ENCODE measurements at places on chromosomes 5 and 9.
A peak's percentile ranks its signal among the peaks of the same experiment; 100 is the strongest.

- H3K36me3 ChIP-seq: no peaks in the 10 kb centered on the region
- no peaks in the 10 kb centered on the region for H3K27me3 ChIP-seq
- no peak overlapping the region for H3K27ac ChIP-seq
- DNase-seq: no peak
Observed at GRCh38 chr9:78712903-78713613, 416.1 kb downstream of the PSAT1 start.

DNA sequence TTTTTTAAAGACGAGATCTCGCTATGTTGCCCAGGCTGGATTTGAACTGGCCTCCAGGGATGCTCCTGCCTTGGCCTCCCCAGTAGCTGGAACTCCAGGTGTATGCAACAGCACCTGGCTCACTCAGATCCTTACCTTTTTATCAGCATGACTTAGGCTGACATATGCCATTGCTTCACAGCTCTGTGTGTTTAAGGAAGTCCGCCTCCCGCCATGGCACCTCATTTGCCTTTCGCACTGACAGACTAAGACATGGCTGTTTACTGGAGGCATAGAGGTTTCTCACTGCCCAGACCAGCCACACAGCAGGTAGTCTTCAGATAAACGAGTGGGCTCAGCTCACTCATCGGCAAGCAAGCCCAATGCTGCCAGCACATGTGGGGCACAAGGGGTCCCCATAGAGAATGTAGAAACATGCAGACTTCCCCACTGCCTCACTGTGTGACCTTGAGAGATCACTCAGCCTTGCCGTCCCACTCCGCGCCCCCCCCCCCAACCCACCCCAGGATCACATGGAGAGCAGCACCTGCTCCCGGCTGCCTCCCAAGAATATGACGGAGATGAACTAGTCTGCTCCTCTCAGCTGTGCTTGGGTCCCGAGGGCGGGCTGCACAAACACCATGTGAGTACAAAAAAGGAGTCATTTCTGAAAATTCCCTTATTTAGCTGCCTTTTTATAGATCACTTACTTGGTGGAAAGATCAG, 62.8 kb downstream of the DCP2 start:
- DNase-seq: no peak
- H3K27me3 ChIP-seq: no peaks in the 10 kb centered on the region
- no peak overlapping the region for H3K4me3 ChIP-seq
- peaks cover 7% of the 10 kb centered on the region for H3K36me3 ChIP-seq
- H3K27ac ChIP-seq: no peak overlapping the region

- no peak overlapping the region for H3K4me3 ChIP-seq
- H3K36me3 ChIP-seq: no peaks in the 10 kb centered on the region
- peaks cover 3% of the 10 kb centered on the region for H3K4me1 ChIP-seq
- no peaks in the 10 kb centered on the region for H3K27me3 ChIP-seq
- H3K27ac ChIP-seq: no peak overlapping the region
Observed at GRCh38 chr9:129309906-129310305, 131.8 kb upstream of the IER5L start.

- no peaks in the 10 kb centered on the region for H3K36me3 ChIP-seq
- H3K4me3 ChIP-seq: no peak overlapping the region
- DNase-seq: no peak
- H3K27me3 ChIP-seq: no peaks in the 10 kb centered on the region
- H3K4me1 ChIP-seq: no peaks in the 10 kb centered on the region
- no peak overlapping the region for H3K27ac ChIP-seq
Observed at GRCh38 chr5:31664566-31664965, 25.6 kb downstream of the PDZD2 start.

DNA sequence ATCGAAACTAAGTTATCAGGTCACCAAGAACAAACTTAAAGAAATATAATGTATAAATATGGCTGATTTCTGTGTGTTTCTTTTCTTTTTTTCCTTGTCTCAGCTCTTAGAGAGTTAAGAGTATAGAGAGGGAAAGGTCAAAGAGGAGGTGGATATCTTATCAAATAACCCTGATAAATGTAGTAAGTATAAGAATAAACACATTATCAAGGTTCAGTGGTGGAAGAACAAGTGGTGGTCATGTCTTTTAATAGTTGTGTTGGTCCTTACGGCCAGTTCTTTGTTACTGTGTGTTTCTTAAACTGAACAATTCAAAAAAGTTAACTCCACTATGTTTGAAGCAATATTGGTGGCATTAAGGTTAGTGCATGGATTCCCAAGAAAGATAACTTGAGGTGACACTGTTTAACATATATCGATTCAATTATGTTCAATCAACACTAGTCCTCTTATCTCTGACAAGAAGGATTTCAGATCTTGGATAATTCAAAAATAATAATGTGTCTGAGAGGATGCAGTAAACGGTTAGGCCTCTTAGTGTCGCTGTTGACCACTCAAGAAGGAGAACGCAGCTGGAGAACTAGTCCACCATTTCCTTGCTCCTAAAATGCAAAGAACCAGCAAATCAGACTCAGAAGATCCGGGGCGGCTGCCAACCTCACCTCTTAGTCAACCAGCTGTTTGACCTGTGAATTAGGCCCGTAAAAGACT, at the start of gene PCDHGA3:
Gene PCDHGA3, plus strand, starts transcription at position 588 of the 711 bp plus-strand sequence. CDS start 205 bp downstream, outside the sequence.
- no peaks in the 10 kb centered on the region for H3K36me3 ChIP-seq
- H3K4me3 ChIP-seq: peak within 1 kb of the TSS; percentile 22
- H3K27ac ChIP-seq: no peak within 1 kb of the TSS
- H3K4me1 ChIP-seq: no peaks in the 10 kb centered on the region
- no peaks in the 10 kb centered on the region for H3K27me3 ChIP-seq

DNA sequence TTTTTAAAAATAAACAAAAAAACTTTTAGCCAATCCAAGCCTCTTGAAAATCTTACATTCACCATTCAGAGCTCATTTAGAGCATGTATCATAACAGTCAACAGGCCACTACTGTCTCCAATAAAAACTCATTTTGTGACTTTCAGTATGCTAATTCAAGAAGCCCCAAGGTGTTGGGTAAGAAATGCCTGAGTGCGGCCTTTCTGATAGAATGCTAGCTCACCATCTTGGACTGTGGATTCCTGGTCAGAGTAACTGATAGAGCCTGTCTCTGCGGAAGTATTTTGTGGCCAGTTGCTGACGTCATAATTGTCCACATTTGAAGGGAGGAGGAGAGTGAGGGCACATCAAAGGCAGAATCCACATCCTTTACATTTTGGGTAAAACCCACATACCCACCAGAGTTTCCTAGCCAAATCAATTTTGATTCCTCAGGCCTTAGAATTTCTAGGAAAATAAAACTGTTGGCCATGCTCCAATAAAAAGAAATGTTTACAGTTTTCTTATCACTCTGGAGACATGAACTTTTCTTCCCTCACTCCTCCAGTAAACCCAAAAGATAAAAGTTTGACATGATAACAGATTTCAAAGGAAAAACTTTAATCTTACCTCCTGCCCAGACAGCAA, 41.1 kb upstream of the ERCC6L2 start:
- no peak overlapping the region for H3K27ac ChIP-seq
- no peaks in the 10 kb centered on the region for H3K36me3 ChIP-seq
- no peak for DNase-seq
- H3K4me3 ChIP-seq: no peak overlapping the region
- H3K4me1 ChIP-seq: no peaks in the 10 kb centered on the region
